ENCODE measurements at places on chromosomes 7 and 10.

DNA sequence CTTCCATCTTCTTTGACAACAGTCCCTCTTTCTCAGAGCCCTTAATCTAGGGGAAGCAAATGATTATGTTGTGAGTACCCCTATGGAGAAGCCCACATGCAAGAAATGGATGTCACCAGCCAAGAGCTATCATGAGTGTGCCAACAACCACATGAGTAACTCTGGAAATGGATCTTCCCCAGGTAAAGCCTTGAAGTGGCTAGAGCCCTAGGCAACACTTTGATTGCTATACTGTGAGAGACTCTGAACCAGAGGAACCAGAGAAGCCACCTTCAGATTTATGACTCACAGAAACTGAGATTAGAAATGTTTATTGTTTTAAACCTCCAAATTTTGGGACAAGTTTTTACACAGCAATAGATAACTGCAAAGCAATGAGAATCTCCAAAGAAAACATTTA is 60.9 kb upstream of the COL1A2 start:
- no peak for DNase-seq

GRCh38 chr7:44081266-44081748 is 1.0 kb downstream of the POLM start:
- no peak for DNase-seq

DNA sequence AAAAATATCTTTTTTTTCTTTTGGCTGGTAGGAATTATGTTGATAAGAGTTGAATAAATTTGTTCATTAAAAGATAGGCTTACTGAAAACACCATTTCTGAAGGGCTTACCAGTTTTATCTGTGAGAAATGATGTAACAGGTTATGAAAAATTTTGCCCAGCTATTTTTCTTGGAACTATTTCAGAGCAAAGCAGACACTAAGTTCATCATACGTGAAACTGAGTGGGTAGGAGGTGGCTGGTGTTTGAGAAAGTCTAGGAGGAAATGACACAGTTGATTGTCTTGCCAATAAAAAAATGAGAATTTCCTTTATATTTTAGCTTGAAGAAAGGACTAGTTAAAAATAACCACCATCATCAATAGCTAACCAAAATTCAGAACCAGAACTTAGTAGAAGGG is 6.2 kb upstream of the MRC1 start:
- no peak for DNase-seq

DNA sequence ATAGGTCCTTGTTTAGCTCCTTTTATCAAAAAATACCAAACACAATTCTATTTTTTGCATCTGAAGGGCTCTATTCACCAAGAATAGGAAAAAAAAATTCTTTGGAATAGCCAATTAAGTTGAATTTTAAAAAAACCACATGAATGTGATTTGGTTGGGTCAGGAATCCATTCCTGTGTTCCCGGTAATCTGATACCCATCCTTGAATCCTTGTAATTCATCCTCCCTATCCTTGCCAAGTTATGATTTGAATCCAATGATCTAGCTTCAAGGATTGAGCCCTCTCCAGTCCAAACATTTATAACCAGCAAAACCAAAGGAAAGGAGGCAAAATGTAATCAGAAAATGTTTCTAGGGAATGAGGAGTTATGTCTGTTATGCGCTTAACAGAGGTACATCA is 86.6 kb downstream of the CFAP58 start:
- no peak for DNase-seq

DNA sequence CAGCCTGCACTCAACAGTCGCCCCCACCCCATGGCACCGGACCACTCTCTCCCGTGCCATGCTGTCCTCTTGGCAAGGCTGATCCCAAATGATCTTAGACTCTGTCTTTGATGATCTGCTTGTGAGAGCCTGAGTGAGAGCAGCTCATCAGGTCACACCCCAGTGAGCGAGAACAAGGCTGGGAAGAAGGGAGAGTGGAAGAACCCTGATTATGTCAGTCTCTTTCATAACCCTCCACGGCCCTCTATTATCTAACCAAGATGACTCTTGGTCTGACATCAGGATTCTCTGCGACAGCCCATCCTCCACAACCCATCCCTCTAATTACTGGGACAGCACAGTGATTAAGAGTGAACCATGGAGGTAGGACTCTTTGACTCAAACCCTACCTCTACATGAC is 53.1 kb upstream of the C7orf33 start:
- no peak for DNase-seq

DNA sequence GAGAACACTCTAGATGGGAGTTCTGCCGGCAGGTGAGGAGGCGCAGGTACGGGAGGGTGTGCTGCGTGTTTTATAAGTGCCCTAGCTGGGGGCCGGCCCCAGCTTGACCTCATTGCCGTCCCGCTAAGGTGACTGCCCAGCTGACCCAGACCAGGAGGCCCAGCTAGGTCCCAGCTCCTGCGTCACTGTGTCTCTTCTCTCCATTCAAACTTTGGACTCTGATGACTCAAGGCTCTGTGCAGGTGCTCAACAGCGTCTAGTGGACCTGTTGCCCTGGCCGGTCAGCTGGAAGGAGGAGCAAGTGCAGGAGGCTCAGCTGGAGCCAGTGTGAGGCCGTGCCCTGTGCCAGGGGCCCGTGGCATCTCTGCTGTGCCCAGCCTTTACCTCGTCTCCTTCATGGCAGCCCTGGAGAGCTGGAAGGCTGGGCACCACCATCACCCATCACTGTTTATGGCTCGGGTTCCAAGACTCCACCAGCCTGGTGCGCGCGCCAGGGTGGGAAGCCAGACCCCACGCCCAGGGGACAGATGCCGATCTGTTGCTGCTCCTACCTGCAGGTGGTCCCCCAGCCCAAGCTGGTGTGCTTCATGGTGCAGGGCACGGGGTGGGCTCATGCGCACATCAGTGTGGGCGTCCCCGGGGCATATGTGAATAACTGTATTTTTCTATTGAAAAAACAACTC is 14.6 kb downstream of the LHPP start:
- no peak for DNase-seq

GRCh38 chr7:95688931-95689495 is 83.3 kb upstream of the DYNC1I1 start:
- DNase-seq: no peak

DNA sequence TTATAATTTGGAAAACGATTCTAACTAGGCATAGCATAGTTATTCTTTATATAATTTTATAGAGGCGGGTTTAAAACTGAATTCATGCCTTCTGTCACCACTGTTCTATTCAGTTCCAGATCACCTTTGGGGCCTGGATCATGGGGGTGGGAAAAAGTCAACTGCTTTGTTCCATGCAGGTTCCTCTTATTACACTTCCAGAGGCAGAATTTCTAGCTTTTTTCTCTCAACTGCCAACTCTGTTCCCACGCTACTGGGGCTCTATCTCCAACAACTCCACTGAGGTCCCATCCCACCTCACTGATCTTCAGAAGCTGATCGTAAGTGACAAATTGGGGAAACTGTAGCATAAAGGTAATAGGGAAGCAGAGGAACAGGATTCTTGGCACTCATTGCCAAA is 283.6 kb upstream of the IMMP2L start:
- no peak for DNase-seq

GRCh38 chr10:7526017-7526400 is 115.2 kb upstream of the SFMBT2 start:
- no peak for DNase-seq

DNA sequence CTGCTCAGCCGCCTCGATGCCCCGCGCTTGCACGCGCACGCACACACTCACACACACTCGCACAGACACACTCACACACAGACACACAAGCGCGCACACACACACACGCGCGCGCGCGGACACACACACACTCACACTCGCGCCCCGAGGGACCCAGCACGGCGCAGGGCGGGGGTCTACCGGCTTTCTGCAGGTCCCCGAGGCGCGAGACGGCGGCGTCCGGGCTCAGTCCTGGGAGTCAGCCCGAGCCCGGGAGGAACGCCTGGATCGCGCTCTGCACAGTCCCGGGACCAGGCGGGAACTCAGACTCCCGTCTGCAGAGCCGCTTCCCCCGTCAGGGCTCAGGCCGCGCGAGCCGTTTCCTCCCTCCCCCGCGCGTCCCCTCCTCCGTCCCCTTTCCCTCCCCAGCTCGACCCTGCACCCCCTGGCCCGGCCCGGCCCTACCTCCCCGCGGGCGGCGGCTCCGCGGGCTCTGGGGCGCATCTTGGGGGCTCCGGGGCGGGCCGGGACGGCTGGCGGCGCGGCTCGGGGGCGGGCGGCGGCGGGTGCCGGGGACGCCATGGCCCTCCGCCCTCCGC is 464 bp downstream of the DENND2A start:
- DNase-seq: peak; percentile 19

DNA sequence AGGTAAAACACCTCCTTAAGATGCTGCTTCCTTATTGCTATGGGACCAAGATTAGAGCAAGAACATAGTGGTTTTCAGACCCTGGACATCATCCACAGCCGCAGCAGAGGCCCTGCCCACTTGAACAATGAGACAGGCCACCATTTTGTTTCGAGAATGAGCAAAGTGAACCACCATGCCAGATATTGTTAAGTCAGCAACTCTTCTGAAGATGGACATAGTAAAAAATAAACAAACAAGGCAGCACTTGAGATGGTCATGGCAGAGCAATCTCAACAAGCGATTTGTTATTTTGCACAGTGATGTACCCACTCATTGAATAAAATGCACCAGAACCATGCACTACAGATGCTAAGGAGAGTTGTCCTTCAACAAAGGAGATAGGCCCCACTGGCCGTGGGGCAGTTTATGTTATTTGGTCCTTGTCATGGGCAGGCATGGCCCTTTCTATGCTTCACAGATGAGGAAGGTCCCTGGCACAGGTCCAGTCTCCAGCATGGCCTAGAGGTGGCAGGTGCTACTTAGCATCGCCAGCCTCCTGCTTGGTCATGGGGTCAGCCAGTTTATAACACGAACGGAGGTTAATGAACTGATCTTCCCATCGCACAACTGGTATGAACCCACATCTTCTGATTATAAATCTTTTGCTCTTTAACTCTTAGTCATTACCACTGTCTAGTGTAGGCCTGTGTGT is 44.1 kb downstream of the IKZF1 start:
- DNase-seq: no peak

DNA sequence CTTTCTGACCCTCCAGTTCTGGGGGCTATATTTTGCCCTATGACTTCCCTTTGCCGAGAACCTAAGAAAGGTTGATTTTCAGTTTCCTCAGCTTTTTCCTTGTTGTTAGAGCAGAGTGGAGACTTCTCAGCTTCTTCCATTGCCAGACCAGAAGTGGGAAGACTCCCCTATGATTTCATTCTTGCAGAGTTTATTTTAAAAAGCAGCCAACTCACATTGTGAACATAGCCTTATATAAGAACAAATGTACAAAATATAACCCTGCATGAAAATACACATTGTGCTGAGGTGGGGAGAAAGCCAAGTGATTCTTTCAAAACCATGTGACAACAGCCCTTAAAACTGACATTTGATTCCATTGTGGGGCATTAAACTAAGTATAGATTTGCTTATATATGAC is 33.8 kb upstream of the FZD8 start:
- no peak for DNase-seq

GRCh38 chr10:96606216-96606615 is 19.4 kb upstream of the TM9SF3 start:
- no peak for DNase-seq

GRCh38 chr7:10793995-10794775 is 179.5 kb upstream of the PHF14 start:
- no peak for DNase-seq

- DNase-seq: no peak
These were observed 283.6 kb upstream of the KLF6 start for GRCh38 chr10:4068629-4069028.

DNA sequence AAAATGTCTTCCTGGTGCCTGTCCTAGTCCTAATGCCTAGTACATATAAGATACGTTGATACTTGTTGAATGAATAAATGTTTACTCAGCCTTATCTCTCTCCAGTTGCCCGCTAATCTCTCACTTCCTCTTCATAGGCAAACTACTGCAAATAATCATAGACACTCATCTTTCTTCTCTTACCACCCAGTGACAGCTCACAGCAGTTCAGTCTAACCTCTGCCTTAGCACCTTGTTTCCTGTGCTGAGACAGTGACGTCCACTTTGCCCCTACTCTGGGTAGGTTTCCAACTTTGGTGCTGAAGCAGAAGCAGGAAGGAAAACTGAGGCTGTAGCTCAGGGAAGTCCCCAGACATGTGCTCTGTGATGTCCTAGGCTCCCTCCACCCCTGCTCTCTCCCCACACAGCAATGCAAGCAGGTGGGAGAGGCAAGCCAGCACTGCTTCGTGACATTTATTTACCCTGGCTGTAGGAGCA is 45.5 kb upstream of the RHOBTB1 start:
- no peak for DNase-seq

GRCh38 chr10:69464801-69465401 is 13.6 kb downstream of the TSPAN15 start:
- no peak for DNase-seq

- DNase-seq: no peak
These were observed 46.7 kb upstream of the RAB18 start for GRCh38 chr10:27457261-27457945.

- no peak for DNase-seq
These were observed 462.9 kb upstream of the ZMIZ1 start for GRCh38 chr10:78605800-78606350.

GRCh38 chr7:149459540-149460452 is 1.1 kb downstream of the ZNF777 start:
- no peak for DNase-seq

GRCh38 chr10:78299851-78300468 is 266.3 kb downstream of the RPS24 start:
- no peak for DNase-seq

- DNase-seq: no peak
These were observed 495.1 kb upstream of the POT1 start for GRCh38 chr7:125424721-125425120.

DNA sequence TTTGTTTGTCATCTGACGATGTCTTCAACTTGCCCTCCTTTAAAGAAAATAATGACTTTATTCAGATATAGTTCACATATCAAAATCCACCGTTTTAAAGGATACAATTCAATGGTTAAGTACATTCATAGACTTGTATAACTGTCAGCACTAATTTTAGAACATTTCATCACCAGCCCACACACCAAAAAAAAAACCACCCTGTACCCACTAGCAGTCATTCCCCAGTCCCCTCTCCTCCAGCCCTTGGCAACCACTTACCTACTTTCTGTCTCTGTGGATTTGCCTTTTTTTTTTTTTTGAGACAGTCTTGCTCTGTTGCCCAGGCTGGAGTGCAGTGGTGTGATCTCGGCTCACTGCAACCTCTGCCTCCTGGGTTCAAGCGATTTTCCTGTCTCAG is 5.3 kb upstream of the HILPDA start:
- no peak for DNase-seq

- no peak for DNase-seq
These were observed 44.5 kb upstream of the HSPB1 start for GRCh38 chr7:76257973-76258372.

GRCh38 chr7:140967438-140967837 is 42.7 kb upstream of the BRAF start:
- no peak for DNase-seq
